Activated naive CD4-positive, alpha-beta T cell treated with anti-CD3 and anti-CD28 coated beads, Interleukin-2, amount 10 ng/mL, durations not matched to agents 7 days and 5 days (primary cell): ENCODE measurements at places on chromosomes 7 and 10.

DNA sequence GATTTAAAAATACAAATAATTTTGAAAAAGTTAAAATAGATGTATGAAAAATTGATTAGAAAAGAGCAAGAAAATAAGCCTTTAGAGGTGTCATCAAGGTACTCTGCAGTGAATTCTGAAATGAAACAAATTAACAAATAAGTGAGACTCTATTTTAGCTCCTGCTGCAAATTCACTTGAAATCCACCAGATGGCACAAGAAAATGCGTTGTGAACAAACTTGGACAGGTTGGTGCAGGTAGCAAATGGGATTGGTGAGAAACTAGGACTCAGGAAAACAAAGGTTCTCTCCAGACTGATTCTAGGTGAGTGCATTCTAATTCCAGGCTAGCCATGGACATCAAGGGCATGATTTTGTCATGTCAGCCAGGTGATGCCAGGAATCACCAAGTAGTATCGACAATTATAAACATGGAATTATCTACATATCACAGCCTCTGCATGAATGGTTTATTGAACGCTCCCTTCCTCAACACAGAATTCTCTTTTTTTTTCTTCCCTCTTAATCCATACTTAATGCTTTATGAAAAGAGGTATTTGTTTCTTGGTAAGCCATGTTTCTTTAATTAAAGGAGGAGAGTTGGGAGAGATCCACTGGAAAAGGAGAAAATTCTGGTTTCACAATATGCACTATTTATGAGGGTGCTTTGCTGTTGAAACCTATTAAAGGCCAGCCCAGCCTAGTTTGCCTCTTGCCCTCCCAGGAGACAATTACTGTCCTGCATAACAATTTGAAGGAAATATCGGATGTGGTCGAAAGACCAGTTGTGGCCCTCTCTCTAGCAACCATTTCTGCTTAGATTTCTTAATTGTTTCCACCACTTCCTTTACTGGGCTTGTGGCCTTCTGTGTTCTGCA, 118.1 kb downstream of the ZNF365 start:
- DNase-seq = no peak

DNA sequence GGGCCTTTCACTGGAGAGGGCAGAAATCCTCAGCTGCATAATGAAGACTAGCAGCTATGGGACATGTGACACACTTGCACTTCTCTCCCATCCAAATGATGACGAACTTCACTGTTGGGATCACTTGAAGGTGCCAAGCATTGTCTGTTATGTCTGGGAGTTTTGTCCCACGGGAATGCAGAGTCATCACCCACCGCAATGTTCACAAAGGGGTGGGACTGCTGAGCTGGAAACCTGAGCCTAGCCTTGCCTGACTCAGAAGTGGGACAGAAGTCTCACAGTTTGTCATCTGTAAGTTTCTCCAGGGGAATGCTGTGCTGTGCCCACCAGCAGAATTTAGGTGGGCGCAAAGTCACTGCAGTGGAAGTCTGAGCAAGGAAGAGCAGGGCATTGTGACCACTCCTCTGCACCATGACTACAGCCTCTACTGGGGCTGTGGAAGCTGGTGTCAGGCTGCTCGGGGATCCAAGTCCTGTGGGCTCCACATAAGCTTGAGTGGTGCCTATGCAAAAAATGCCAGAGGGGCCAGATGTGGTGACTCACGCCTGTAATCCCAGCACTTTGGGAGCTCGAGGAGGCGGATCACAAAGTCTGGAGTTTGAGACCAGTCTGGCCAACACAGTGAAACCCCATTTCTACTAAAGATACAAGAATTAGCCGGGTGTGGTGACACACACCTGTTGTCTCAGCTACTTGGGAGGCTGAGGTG, 472.0 kb upstream of the CNTNAP2 start:
- DNase-seq = no peak

GRCh38 chr7:123131961-123132360, 67.8 kb downstream of the SLC13A1 start:
- no peak for DNase-seq

DNA sequence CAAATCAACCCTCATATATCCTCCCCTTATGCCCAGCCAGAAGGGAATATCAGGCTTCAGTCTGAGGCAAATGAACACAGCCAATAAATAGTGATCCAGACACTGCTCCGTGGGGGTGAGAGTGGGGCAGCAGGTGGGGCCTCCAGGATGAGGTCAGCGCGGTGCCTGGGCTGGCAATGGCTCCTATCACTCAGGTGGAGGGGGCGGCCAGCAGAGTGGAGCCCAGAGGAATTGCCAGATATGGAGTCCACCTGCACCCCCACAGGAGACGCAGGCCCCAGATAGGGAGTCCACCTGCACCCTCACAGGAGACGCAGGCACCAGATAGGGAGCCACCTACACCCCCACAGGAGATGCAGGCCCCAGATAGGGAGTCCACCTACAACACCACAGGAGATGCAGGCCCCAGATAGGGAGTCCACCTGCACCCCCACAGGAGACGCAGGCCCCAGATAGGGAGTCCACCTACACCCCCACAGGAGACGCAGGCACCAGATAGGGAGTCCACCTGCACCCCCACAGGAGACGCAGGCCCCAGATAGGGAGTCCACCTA, 78.0 kb upstream of the PPP2R2D start:
- DNase-seq = no peak

DNA sequence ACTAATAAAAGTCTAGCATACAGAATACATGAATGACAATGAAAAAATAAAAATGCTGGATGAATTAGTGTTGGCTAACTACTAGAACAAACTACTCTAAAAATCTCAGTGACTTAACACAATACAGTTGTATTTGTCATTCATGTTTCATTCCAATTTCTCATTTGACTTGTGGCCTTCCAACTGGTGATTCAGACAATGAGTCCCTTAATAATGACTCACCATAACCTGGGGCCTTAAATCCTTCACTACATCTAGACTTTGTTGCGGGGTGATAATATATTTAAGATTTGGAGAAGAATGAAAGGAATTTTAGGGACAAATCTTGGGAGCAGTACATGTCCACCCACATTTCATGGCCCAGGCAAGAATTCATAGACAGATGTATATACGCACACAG, 90.5 kb upstream of the POM121L12 start:
- no peak for DNase-seq

GRCh38 chr10:6753644-6754043, 173.6 kb upstream of the PRKCQ start:
- no peak for DNase-seq

GRCh38 chr10:20962165-20962564, 65.1 kb upstream of the NEBL start:
- DNase-seq = no peak

GRCh38 chr10:31751051-31751737, 177.4 kb downstream of the ARHGAP12 start:
- no peak for DNase-seq

DNA sequence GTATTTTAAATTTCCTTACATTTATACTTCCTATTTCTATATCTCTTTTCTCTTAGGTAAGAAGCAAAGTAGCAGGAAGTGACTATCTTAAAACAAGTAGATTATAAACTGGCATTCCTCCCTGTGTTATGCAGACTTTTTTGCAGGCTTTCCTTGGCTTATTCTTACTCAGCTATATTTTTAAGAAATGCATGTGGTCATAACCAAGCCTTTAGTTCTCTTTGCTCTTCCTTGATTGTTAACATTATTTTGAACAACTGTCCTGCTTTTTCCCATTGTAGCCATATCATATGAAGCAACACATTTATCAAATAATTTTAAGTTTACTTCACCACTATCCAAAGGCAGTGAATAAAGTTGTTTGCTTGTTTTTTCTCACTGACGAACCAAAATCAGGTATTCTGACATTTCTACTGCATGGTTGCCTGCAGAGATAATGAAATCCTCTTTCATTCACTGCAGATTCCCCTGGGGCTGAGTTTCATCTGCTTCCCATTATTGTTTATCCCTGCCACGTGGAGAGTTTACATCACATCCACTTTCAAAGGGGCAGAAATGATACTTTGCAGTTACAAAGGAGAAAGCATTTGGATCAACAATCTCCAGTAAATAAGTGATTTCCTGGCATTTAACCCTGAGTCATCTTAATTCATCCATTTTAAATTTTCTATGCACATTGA, 389.9 kb upstream of the SEMA3C start:
- DNase-seq = no peak

GRCh38 chr7:137001041-137001440, 132.6 kb downstream of the CHRM2 start:
- no peak for DNase-seq

DNA sequence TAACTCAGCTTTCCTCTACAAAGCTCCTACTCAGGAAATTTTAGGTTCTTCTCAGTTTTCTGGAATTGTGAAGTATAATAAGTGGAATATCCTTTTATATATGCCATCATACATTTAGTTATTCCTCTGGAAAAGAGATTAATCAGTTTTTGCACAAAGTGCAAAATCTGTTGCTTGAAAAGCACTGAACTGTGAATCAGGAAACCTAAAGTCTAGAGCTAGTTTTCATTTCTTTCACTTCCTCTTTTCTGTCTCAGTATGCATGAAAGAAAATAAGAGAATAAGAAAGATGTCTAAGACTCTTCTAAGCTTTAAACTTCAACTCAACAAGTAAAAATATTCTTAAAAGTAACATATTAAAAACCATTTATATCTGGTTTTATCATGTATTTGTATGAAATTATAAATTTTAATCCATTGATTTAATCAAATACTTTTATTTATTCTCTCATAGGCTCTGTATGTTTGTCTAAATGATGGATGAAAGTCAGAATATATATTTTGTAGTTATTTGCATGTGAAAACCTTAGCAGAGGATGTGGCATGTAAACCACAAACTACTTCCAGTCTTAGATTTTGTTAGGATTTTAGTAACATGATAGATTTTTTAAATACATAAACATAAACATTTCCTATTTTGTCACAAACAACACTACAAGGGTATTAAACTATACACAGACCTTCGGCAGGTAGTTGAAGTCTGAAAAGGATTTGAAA, 1073.0 kb downstream of the XPNPEP1 start:
- no peak for DNase-seq

GRCh38 chr10:25865267-25865666, 68.8 kb upstream of the MYO3A start:
- DNase-seq = no peak

DNA sequence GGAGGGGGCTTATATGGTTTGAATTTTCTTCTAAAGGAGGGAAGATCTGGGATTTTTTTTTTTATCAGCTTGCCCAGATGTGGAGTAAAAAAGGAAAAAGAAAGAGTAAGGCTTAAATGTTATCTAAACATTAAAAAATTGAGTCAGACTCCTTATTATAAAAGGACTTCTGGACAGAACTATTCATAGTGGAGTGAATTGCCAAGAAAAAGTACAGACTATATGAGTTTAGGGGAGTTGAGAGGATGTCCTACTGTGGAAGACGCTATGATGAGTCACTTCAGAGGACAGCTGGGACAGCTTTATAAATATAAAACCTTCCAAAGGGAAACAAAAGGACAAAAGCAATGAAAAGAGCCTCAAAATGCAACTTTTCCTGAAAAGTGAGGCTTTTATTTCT, 73.0 kb downstream of the TFPI2 start:
- no peak for DNase-seq

DNA sequence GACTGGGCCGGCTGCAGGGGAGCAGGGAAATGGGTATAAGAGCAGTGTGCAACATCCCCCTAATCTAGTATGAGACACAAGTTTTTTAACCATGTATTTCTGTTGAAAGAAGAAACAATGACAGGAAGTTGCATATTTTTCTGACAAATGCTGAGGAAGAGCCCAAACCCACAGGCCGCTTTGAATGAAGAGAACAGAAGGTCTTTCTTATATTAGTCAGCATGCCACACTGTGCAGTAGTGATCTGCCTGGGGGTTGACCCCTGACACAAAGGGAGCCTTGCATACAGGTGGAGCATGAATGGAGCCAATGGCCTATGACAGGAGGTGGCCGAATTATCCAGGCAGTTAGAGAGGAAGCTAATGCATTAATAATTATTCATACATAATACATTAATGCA, 518.3 kb downstream of the PLXDC2 start:
- no peak for DNase-seq

GRCh38 chr7:150936018-150936417, 42.1 kb downstream of the KCNH2 start:
- no peak for DNase-seq

- no peak for DNase-seq
Observed at GRCh38 chr7:155603858-155604503, 40.5 kb upstream of the RBM33 start.

- no peak for DNase-seq
Observed at GRCh38 chr7:105830405-105831301, 45.7 kb downstream of the ATXN7L1 start.

DNA sequence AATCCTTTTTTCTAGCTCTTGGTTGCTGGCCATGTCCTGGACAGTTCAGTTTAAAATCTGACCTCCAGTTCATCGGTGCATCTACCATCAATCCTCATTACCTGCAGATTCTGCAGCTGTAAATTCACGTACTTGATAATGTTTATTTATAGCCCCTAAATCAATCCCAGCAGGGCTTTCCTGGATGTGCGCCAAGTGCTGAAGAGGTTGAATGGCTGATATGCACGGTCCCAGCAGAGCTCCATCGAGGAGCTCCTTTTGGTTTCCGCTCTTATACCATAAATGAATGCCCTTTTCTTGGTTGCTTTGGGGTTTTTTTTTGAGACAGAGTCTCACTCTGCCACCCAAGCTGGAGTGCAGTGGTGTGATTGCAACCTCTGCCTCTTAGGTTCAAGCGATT, 91.2 kb upstream of the CCZ1B start:
- DNase-seq = no peak

DNA sequence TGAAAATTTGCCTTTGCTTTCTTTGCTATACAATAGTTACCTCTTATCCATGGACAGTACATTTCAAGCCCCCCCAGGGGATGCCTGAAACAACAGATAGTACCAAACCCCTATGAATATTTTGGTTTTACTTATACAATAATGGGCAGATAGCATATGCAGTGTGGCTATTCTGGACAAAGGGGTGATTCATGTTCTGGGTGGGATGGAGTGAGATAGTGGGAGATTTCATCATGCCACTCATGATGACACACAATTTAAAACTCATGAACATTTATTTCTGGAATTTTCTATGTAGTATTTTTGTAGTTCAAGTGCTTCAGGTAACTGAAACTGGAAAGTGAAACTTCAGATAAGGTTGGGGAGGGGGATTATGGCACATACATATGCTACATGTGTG, 12.0 kb downstream of the STARD3NL start:
- no peak for DNase-seq

DNA sequence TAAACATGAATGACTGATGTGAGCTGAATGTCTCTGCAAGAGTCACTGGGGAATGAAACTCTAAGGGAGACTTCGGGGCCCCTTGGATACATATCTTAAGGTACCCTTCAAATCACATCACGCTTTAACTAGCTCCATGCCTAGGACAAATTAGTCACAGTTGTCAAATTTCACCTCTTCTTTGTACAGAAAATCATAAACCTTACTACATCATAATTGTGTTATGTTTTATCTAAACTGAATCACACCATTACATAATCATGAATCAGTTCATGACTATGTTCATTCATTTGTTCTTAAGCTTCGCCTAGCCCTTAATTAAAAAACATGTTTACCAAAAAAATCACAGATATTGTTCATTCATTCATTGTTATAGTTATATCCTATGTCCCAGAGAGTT, 2.1 kb upstream of the SLC13A1 start:
- no peak for DNase-seq
